Activated T-helper 1 cell treated with anti-CD3 and anti-CD28 coated beads, Interleukin-2, amount 50 U/mL, for 16 hours (primary cell): ENCODE measurements at places on chromosomes 12 and 14.

GRCh38 chr12:25130741-25131188 is 64.2 kb downstream of the DNAI7 start:
- no peak for DNase-seq

- DNase-seq = no peak
Measured at GRCh38 chr12:123253641-123254459, 17.8 kb downstream of the CDK2AP1 start.

- DNase-seq = no peak
Measured at GRCh38 chr12:108048686-108049085, 80.4 kb upstream of the WSCD2 start.

GRCh38 chr12:96886998-96887677 is 19.9 kb upstream of the NEDD1 start:
- DNase-seq = no peak

GRCh38 chr14:52077256-52077979 is 8.6 kb upstream of the NID2 start:
- no peak for DNase-seq

GRCh38 chr14:37268788-37269187 is 71.1 kb downstream of the MIPOL1 start:
- DNase-seq = no peak

DNA sequence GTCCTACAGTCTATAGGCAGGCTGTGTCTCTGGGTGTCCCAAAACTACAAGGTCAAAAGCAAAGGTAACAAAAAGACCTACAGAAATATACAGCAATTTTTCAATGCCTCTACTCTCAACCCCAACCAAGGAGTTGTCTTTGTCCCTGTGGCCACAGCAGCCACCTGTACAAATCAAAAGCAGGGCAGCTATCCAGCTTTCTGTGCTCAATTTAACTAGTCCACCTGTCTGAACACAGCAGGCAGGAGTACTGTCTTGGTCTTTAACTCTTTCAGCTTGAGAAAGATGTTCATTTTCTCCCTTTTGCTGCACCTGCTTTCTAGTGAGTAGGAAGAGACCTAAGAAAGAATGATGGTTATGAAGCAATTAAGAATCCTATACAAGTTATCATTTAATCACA is 19.7 kb downstream of the GDF11 start:
- no peak for DNase-seq

GRCh38 chr14:57739516-57739915 is 126.4 kb downstream of the SLC35F4 start:
- DNase-seq = no peak

DNA sequence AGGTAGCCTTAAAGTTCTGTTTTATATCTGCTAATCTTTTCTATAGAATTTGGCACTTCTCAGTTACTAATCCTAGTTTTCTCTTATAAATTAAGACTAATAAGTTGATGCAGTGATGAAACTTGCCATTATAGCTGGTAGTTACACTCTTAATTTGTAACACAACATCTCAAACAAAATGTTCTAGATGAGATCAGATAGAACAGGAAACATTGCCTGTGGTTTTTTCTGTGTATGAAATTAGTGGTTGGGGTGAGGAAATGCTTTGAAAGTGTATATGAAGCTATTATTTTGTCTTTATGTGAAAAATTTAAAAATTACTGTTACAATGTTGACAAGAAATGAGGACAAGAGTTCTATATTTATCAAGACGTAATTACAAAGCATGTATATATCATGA is 91.9 kb downstream of the PCNX1 start:
- DNase-seq = no peak

- DNase-seq = no peak
Measured at GRCh38 chr12:54017027-54017788, 8.4 kb downstream of the HOXC8 start.

DNA sequence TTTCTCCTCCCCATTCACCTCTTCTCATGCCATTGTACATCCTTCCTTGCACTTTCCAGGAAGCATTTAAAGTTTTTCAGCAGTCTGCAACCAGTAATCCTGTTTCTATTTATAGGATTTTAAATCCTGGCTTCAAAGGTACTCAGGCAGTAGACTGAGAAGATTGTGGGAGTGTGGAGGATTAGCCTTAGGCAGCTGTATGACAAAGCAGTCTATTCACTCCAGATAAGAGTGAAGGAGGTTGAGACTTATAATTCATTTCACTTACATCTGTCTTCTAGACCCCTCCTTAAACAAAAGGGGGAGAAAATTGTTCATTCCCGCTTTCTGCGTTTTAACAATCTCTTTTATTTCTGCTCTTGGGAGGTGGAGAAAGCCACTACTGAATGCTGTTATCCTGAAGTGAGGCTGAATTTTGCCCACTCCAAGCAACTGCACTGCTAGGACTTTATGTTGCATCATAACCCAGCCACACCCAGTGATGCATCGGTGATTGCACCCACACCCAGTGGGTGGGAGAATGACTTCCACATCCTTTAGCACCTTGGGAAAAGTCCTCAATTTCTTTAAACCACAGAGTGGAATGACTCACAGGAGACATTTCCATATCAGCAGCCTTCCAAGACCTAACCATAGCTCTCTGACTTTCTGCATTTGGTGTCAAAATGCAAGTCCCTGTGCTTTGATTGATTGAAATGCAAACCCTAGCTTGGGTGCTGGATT is 382.5 kb upstream of the ATP2B1 start:
- no peak for DNase-seq

DNA sequence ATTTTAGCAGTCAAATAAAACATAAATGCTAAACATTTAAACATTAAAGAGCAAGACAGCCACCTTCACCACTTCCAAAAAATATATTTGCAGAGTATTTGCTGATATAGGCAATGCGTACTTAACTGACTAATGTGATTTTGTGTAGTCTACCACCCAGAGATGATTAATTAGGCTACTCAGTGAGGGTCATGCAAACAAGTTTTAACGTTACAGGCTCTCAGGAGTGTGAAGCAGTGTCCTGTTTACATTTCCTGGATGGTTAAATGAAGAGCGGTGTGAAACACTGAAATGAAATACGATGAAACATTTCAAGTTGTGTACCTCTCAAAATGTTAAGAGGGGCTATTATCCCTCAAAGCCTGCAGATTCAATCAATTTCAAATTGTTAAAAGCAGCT is 165.8 kb upstream of the LRIG3 start:
- DNase-seq = no peak

GRCh38 chr12:79344855-79345847 is 345.6 kb downstream of the PAWR start:
- DNase-seq = no peak

GRCh38 chr12:915090-915489 is 34.4 kb downstream of the RAD52 start:
- DNase-seq = no peak

- no peak for DNase-seq
Measured at GRCh38 chr14:52031781-52032180, 37.1 kb downstream of the NID2 start.

DNA sequence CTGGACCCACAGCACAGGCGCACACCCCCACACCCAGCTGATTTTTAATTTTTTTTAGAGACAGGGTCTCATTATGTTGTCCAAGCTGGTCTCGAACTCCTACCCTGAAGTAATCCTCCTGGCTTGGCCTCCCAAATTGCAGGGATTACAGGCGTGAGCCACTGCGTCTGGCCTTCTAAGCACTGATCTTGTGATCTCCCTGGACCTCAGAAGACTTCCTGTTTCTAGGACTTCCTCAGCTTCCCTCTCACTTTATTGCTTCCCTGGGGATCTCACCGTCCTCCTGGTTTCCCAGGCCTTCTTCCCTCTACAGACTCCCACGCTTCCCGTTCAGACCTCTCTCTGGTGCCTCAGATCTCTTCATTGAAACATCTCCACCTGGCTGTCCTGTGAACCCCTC is 13.8 kb downstream of the ZNF839 start:
- no peak for DNase-seq

DNA sequence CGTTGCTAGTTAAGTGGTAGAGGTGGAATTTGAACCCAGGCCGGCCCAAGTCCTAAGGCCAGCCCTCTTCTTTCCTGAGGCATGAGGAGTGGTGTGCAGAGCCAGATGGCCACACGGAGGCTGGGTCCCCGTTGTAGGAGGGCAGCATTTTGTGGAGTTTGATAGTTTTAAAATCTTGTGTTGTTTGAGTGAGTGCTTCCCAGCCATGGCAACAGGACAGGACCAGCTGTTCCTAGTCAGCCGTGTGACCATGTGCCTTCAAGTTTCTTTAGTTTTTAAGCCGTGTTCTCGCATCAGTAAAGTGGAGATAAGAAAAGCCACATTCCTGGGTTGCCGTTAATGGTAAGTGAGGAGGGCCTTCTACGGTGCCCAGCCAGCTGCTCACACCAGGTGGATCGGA is 44.4 kb downstream of the UBE3B start:
- no peak for DNase-seq

GRCh38 chr12:2555487-2556082 is 239.2 kb upstream of the FKBP4 start:
- no peak for DNase-seq

GRCh38 chr12:121513464-121514183 is 67.2 kb downstream of the KDM2B start:
- no peak for DNase-seq

DNA sequence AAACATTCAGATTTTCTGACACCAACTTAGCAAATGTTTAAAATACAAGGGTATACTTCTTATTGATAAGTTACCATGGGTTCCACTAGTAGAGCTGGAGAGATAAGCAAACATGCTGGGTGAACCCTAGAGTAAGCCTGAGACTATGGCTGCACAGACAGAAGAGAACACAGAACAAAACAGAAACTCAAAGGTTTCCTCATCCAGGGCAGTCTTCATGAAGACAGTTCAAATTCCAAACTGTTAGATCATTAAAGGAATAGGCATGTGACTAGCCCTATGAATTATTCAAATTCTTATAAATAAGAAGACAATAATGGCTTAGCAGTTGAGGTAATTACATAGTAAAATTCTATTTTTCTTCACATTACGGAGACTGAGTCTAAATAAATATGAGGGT is 28.1 kb downstream of the BTBD7 start:
- no peak for DNase-seq

DNA sequence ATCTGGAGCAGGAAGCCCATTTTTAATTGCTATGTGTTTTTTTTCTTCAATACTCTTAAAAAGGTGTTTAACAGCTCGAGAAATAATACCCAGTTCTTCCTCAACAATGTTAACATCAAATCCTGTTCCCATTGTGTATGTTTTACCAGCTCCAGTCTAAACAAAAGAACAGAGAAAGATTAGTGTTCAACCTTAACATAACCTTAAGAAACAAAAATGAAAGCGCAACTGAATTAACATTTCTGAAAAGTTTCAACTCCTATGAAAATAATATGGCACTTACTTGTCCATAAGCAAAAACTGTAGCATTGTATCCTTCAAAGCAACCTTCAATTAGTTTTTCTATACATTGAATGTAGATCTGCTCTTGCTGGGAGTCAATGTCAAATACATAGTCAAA is 73.2 kb downstream of the KIF21A start:
- no peak for DNase-seq

DNA sequence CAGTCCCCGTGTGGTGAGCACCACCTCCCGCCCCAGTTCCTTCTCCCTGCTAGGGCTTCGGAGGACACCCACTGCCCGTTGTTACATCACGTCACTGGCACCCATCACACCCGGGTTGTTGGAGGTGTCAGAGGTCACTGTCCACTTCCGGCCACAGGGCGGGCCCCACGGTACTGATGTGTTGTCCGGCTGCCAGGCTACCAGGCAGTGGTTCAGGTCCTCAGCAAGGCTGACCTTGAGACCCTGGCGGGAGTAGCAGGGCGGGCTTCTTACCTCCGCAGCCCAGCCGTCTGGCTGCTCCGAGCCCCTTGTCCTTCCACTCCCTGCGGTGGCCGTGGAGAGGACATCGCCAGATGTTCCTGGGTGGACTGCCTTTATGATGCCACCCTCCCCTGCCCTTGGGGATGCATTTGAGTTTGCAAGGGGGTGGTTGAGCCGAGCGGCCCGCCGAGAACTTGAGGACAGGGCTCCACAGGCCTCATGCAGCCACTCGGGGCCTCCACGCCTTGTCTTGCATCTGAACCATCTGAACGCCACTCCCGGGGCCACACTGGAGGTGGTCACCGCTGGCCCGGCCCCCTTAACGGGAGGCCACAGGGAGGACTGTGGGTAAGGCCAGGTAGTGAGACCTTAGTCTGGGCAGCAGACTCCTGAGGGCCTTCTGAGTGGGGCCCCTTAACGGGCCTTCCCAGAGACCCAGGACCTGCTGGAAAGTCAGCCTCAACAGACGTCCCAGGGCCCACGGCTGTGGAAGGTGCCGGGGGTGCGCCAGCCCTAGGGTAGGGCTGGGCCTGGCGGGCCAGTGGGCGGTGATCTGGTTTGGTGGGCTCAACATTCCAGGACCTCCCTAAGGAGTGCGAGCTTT is 27.1 kb upstream of the PLD4 start:
- no peak for DNase-seq

GRCh38 chr14:103736546-103737431 is 21.2 kb downstream of the ZFYVE21 start:
- DNase-seq = no peak

- DNase-seq = no peak
Measured at GRCh38 chr12:7748852-7749251, 1.7 kb upstream of the CLEC4C start.

DNA sequence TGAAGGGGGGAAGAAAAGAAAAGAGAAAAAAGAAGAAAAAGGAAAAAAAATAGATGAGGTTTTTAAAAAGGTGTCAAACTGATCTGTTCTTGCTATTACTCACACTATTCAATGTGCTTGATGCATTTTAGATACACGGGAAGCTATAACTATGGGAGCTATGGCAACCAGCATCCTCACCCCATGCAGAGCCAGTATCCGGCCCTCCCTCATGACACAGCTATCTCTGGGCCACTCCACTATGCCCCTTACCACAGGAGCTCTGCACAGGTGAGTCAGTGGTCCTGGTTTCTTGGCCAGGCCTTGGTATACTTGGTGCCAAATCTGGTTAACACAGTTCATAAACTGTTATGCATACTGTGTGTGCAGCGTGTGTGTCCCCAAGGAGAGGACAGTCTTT is 24.0 kb upstream of the RIC8B start:
- no peak for DNase-seq

DNA sequence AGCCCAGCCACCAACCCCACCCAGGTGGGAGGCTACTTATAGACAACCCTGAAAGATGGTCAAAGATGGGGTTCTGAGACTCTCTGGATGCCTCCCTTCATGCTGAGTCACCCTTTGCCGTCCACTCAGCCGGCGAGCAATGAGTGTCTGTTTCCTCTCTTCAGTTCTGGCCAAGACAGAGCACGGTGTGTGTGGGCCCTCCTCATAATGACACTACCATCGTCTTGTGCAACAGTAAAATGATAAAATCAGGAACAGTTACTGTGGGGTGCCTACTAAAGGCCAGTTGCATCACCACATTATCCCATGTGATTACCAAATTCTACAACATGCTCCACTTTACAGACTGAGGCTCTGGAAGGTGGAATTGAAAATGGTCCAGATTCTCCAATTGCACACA is 7.0 kb upstream of the BDKRB1 start:
- DNase-seq = no peak
